Effector memory CD8-positive, alpha-beta T cell (primary cell): ENCODE measurements at places on chromosomes 3 and 15.

GRCh38 chr3:136146981-136147729, 49.0 kb downstream of the MSL2 start:
- no peak for DNase-seq

GRCh38 chr15:99177679-99178078, 71.7 kb downstream of the TTC23 start:
- DNase-seq, result no peak

DNA sequence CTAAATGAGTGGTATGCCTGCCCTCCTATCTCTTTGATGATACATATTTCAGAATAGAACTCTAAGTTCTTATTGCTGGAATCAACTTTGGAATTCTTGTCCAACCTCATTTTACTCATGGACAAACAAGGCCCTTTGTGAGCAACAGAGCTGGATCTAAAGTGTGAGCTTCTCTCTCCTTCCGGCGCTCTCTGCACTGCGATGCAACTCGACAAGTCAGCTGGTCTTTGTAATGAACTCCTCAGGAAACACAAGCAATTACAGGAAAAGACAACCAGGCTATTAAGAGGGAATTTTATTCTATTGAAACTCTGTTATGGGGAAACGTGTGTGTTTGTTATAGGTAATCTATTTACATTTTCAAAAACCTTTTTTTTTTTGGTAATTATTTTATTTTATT, 20.3 kb upstream of the NRROS start:
- DNase-seq, result no peak

DNA sequence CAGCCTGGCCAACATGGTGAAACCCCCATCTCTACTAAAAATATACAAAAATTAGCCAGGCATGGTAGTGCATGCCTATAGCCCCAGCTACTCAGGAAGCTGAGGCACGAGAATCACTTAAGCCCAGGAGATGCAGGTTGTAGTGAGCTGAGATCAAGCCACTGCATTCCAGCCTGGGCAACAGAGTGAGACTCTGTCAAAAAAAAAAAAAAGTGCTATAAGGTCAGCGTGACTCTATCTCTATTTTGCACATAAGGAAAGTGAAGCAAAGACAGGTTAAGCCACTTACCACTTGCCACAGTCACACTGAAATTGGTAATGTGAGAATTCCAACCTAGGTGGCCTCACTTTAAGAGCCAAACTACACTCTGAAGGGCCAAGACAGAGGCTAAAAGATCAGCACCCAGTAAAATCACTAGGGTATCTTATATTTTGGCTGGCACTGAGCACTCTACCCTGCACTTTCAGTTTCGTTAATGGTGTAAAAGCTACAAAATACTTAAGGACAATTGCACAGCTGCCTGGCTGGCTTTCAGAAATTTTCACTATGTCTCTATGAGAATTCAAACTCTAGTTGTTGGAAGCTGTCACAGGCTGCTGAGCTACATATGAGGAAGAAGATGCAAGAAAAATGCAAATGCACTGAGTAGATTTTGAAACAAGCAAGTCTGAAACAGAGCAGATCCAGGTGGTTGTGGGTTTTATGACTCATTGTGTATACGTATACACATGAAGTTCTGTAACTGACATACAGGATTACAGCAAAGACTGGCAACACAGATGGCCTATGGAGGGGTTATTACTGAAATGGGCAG, 32.7 kb downstream of the TRANK1 start:
- DNase-seq, result peak; percentile 24

- no peak for DNase-seq
Observed at GRCh38 chr15:84883916-84884781, at the start of gene SLC28A1. Gene SLC28A1, plus strand, starts transcription at chr15:84884662. Its CDS starts 3,099 bp downstream, at chr15:84887761.

DNA sequence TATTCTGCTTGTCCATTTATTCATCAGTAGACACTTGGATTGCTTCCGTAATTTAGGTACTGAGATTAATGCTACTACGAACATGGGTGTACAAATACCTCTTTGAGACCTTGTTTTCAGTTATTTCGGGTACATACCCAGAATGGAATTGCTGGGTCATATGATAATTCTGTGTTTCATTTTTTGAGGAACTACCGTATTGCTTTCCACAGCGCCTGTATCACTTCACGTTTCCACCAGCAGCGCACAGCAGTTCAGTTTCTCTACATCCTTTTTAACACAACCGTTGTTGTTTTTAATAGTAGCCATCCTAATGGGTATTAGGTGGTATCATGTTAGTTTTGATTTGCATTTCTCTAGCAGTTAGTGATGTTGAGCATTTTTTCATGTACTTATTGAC, 9.5 kb downstream of the PAK2 start:
- DNase-seq, result no peak

DNA sequence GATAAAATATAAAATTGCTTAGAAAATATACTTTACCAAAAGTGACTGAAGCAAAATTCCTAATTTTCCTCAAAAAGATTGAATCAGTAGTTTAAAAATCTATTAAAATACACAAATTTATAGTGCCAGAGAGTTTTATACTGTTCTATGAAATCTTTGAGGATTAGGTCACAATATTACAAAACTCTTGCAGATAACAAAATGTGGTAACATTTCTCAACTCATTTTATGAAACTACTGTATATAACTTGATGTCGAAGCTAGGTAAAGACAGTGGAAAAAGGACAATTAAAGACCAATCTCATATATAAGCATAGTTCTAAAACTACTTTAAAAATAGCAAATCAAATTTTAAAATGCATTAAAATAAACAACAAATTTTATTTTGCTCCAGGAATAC, 15.9 kb downstream of the VEPH1 start:
- no peak for DNase-seq

DNA sequence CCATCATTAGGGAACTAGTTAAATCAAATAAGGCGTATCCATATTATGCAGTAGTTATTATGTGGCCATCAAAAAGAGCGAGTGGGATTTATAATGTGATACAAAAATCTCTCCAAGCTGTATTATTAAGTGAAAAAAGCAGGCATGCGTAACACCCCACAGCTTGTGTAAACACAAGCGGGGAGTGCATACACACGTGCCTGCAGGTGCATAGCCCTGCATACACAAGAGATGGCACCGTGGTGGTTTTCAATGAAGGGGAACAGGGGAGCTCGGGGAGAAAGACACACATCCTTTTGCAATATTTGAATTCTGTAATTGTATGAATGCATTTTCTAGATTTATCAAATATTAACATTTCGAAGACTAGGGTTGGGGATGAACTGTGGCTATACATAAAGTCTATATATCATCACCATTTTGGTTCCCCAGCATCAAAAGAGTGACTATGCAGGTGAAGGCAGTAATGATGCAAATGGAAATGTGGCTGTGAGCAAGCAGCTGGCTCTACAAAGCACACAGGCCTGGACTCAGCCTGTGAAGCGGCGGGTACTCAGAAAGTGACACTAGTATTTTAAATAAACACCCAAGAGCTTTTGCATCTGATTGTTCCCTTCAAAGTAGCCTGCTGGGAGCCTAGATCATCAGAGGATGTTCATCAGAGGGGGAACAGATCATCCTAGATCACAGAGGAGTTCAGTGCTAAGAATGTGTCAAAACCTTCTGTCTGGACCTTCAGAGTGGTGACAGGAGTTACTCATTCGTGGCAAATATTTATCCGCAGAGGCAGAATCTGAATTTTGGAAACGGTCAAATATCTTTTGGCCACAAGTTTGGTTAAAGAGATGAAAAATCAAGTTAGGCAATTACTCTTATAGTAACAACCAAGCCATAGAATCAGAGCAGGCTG, 9.4 kb upstream of the KIF7 start:
- no peak for DNase-seq

DNA sequence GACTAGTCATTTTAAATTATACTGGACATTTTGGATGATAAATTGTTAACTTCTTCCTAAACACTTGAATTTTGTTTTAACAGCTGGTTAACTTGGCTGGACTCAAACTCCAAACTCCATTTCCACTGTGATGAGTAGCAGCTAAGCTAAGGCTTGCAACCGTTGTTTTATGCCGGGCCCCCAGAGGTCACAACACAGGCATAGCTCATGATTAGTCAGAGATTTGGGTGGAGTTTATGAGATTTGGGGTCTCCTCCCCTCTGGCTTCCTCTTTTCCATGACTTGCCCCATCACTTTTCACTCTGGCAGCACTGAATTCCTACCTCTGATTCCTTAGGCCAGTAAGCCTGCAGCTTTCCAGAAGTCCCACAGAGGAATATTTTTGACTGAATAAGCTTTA, 12.8 kb downstream of the THAP10 start:
- no peak for DNase-seq

DNA sequence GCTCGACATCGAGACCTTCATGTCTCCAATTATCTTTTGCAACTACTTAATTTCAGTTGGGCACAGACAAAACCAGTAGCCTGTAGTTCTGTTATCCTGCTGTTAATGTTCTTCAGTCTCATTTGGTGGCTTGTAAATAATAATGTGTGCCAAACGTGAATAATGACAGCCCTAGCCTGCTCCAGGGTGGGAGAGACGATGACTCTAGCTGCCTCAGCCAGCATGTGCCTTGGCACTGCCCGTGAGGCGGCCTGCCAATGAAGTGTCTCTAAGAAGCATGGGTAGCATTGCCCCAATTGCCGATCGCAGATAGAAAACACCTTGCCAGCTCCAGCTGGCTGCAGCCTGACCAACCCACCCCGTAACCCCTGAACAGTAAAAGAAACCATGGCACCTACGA, 58.8 kb downstream of the ASB7 start:
- no peak for DNase-seq
